SW480 (cell line): ENCODE measurements at places on chromosomes 3 and 15.

GRCh38 chr15:59169251-59169708, 37.4 kb upstream of the LDHAL6B start:
- DNase-seq = no peak

DNA sequence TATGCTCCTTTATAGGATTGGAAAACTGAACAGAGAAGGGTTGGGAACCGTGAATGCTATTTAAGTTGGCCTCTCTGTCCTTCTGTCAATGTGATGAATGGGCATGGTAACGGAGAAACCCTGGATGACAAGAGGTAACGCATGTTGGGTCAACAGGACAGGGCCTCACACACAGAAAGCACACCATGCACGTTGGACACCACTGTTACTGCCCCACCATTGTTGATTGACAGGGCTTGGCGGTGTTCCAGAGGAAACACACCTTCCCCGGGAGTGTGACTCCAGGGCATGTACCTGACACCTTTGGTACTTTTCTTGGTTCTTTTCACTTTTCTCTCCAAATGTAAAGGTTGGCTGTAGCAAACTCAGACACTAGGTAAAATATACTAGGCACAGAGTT, 548.5 kb downstream of the OCA2 start:
- no peak for DNase-seq

DNA sequence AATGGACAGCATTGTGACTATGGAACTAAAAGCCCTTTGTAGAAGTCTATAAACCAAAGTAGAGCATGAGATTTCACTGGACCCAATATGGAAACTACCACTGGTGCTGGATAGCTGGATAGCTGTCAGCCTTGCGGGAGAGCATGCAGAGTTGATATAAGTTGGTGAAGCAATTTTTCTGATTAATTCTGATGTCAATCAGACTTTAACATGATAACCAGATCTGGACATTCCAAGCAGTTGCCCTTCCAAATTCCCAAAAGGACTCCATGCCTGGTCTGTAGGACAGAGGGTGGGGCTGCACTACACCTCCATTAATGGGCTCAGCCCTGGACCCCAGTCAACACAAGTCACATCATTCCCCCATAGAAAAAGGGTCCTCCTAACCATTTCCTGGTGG, 437.8 kb downstream of the NTRK3 start:
- DNase-seq = no peak

DNA sequence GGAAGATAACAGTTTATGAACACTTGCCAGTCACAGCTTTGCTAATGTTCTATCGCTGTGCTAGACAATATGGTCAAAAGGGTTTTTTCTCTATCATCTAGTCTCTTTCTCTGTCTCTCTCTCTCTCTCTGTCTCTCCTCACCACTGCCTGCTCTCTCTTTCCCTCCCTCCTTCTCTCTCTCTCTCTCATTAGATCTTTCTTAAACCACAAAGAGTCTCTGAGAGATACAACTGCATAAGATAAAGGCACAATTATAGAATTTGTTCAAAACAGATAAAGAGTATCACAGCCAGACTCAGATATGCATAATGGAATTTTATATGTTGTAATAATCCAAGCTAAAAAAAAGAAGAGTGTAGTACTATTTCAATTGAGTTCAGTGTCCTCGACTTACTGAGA, 258.4 kb downstream of the MECOM start:
- DNase-seq = no peak

- no peak for DNase-seq
Measured at GRCh38 chr15:48624700-48625099, 20.8 kb downstream of the FBN1 start.

DNA sequence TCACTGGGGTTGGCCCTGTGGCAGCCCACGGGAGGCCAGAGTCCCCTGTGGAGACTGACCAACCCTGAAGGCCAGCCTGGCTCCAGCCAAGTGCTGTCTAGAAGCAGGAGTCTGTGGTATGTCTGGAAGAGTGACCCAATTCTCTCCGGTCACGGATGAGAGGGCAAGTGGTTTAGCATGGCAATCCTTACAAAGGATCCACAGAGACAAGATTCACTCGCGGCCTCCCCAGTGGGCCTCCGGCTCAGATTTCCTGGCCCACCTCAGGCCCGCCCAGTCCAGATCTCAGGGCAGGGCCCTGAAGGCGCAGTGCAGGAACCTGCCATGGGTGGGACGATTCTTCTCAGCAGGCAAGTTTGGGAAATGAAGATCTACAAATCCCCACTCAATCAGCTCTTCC, 5.0 kb upstream of the BCL2L10 start:
- no peak for DNase-seq

- no peak for DNase-seq
Measured at GRCh38 chr3:66497288-66497984, 3.4 kb downstream of the LRIG1 start.

- DNase-seq = no peak
Measured at GRCh38 chr3:75237477-75237876, 426.7 kb upstream of the FRG2C start.
